ENCODE measurements at places on chromosomes 7 and 10.
A peak's percentile ranks its signal among the peaks of the same experiment; 100 is the strongest.

- no peak for DNase-seq
These were observed 4.0 kb downstream of the AEBP1 start for GRCh38 chr7:44107961-44108767.

DNA sequence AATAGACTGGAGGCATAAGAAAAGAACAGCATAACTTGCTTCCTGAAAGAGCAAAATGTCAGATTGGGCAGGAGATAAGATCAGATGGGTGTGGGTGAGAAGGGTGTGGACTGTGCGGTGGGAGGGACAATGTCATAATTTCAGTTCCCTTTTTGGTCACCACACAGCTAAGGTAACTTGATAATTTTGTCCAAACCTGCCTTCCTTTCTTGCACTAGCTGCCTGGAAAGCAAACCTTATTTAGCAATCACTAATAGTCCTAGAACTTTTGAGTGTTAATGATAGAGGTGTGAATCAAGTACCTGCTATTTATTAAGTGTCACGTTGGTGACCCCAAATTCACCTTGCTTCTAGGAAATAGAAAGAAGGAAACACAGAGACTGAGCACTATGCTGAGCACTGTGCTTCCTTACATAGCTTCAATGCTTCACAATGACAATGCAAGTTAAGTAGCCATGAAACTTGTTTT, 72.4 kb upstream of the SP4 start:
- no peak for DNase-seq

GRCh38 chr10:33217854-33218253, 116.6 kb downstream of the NRP1 start:
- no peak for DNase-seq

DNA sequence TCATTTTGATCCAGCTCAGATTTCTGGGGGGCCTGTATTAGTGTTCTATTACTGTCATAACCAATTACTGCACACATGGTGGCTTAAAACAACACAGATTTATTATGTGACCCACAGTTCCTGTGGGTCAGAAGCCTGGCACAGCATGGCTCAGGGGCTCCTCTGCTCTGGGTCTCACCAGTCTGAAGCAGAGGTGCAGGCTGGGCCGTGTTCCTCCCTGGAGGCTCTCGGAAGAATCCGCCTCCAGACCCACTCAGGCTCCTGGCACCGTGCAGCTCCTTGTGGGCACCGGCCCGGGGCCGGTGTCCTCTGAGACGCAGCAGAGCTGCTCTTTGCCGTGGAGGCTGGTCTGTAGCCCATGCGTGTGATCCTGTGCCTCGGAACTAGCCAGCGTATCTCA, 61.5 kb downstream of the RAMP3 start:
- no peak for DNase-seq

DNA sequence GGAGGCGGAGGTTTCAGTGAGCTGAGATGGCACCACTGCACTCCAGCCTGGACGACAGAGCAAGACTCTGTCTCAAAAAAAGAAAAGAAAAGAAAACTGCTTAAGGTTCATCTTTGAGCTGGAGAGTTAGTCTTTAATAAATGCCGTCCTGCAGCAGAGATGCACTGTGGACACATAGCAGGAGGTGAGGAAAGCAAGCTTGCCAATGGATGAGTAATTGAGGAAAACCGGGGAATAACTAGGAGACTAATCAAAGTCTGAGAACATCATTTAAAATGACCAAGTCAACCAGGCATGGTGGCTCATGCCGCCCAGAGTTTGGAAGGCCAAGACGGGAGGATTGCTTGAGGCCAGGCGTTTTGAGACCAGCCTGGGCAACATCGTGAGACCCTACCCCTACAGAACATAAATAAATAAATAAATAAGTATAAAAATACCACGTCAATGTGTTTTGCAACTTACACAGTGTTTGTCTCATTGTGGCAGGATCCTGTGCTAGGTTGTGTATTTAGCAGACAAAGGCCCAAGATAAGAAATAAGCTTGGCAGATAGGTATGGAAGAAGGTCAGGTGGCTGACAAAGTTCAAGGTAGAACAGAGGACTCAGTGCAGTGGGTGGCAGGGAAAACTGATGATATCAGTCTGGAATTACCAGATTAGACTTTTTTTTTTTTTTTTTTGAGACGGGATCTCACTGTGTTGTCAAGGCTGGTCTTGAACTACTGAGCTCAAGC, 115.7 kb upstream of the KMT2C start:
- no peak for DNase-seq

DNA sequence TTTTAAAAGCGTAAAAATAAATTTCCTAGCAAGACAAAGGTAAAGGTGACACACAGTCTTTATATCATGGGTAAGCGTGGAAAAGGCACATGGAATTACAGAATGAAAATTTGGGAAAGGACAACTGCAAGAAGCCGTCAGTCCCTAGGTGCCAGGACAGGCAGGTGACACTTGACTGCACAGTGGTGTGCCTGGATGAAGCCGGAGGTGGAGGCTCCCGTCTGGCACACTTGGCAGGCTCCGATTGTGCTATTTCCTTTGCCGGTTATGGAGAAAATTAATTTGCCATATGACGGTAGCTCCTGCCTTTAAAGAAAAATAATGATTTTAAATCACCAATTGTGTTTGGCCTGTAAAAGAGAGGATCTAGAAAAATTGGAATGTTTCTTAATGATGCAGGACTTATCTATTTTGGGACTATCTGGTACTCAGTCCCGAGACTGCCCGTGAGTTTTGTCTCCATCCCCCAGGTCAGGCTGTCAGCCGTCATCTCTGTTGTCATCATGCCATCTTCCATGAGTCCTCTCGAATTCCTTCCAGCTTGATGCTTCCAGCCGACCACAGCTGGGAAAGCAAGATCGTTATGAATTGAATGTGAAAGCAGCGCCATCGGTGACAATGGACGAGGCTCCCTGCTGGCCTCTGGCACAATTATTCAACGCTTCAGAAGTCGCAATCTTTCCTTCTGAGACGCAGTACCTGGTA, 56.2 kb upstream of the MGMT start:
- no peak for DNase-seq

GRCh38 chr10:80253266-80253962, 36.0 kb downstream of the MAT1A start:
- DNase-seq = no peak

GRCh38 chr7:114084472-114085312, 165.9 kb upstream of the PPP1R3A start:
- no peak for DNase-seq

DNA sequence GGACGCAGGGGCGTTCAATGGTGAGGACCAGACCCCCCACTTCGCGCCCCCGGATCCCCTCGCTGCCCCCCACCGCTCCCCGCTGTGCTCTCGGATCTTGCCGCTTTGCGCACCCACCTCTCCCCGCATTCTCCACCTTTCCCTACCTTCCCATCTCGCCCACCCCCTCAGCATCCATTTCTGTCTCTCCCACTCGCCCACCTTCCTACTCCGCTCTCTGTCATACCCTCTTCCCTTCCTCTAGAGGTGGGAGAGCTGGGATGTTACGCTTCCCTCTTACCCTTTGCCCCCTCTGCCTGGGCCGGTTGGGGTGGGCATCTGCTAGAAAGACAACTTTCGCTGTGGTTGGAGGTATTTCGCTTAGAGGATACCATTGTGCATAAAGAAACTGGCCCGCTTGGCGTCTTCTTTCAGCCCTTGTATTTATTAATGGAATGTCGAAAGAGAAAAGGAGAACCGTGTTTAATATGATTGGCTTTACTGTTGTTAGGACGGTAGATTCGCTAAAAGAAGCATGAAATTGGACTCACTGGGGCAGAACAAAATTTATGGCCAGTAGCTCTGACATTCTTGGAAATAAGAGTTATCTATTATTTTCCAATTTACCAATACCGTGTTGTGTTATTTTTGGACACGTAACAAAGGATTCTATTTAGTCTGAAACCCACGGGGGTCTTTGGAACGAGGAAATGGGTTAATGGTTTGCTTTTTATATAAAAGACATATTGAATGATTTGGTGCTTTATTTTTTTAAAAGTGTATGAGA, 873 bp downstream of the PRKAR2B start:
- peak; percentile 17 for DNase-seq

DNA sequence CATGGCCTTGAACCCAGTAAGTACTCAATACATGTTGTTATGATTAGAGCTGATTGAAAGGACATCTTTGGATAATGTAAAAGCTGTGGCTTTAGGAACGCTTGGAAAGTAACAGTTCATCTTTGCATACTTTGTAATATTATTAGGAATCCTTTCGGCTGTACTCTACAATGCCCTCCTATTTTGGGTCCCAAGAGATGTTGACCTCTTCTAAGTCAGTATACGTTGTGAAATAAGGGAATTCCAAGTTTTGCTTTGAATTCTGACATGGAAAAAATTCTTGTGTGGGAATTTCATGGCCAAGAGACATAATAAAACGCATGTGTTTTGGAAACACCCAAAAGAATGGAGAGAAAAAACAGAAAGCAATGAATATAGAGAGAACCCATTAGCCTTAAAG, 7.7 kb downstream of the AGR3 start:
- DNase-seq = no peak

DNA sequence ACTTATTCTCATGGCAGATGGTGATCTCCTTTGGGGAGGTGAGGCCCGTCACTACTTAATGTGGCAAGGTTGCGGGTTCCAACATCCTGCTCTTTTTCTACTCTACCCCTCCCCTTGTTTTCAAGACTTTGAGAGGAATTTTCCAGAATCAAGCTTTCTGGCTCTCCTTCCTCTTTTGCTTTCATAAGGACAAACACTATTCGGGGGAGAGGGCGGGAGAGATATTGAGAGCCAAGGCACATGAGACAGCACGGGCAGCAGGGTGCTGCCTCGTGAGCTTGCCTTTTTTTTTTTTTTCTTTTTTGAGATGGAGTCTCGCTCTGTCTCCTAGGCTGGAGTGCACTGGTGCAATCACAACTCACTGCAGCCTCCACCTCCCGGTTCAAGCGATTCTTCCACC, 6.9 kb upstream of the PFKFB3 start:
- no peak for DNase-seq

DNA sequence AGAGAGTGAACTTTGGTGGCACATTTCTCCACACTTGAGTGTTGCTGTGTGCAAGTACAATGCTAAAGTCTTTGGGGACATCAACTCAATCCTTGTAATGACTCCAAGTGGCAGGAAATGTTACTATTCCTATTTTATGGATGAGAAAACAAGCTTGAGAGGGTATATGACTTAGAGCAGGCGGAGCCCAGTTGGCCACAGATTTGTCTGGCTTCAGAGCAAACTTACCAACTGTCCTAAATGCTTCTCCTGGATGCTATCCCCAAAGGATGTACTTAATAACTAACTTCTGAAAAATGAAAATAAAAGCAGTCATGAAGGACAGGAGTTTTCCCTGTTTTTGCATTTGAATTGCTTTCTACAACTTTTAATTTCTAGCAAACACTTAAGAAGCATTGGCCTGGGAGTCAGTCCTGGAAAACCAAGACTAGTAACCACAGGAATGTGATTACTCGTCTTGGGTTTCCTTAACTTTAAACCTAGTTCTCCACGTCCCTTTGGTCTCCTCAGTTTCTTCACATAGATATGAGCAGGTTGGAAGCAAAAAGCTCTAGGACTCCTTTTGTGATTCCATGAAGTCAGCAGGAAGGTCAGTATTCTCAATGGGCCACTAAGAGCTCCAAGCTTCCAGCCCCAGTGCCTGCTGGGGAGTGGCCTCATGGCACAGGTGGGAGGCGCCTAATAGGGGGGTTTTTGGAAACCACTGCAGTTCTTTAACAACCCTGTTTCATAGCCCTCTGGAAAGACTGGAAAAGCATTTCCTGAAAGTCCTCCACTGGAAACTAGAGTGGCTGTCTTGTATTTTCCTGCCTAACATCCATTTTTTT, 140.8 kb downstream of the GLCCI1 start:
- DNase-seq = no peak

- no peak for DNase-seq
These were observed 394.9 kb downstream of the DGKB start for GRCh38 chr7:14507617-14508016.

- DNase-seq = no peak
These were observed 32.3 kb downstream of the CHAT start for GRCh38 chr10:49645871-49646870.

- DNase-seq = no peak
These were observed 7.1 kb upstream of the NMT2 start for GRCh38 chr10:15175587-15175986.

- no peak for DNase-seq
These were observed 13.1 kb upstream of the SHH start for GRCh38 chr7:155825336-155825735.

GRCh38 chr10:118939211-118940007, 90.1 kb upstream of the NANOS1 start:
- no peak for DNase-seq

GRCh38 chr10:13453896-13454295, 74.9 kb downstream of the BEND7 start:
- DNase-seq = no peak

GRCh38 chr7:126856691-126857291, 395.9 kb downstream of the GRM8 start:
- DNase-seq = no peak

GRCh38 chr10:116286626-116287200, 13.7 kb upstream of the GFRA1 start:
- DNase-seq = no peak
